ENCODE measurements at places on chromosomes 12 and 14. TPM values are rescaled to one million over a fixed set of nuclear protein-coding genes. Genes with fewer than 3 reads are reported as not detected.
A peak's percentile ranks its signal among the peaks of the same experiment; 100 is the strongest.

Gene FOXG1
- polyA plus RNA-seq: 0.01 TPM

Gene COCH
- 0.27 TPM for polyA plus RNA-seq

Gene C14orf180
- polyA plus RNA-seq: not detected

Gene FOXN3
- polyA plus RNA-seq: 33.3 TPM

Gene ABCD2
- 0.14 TPM for polyA plus RNA-seq

Gene IFNG
- polyA plus RNA-seq: not detected

Gene RCOR1
- 18.7 TPM for polyA plus RNA-seq

Gene SLC10A1
- not detected for polyA plus RNA-seq

DNA sequence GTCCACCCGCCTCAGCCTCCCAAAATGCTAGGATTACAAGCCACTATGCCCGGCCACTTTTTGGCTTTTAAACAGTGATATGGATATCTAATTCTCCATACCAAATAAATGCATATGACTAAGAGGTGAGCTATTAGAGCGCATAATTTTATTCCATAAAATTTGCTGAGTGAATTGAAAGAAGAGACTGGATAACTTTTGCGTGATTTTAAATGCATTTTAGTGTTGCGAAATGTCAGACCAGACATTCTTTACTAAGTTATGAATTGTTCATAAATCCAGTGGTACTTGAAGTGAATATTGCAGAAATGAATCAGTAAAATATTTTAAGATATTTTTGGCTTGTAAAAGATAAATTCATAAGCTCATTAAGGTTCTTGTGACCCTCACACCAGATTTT lies 50.9 kb upstream of the DIP2B start:
- peak; percentile 5 for DNase-seq
- no peaks in the 10 kb centered on the region for H3K27me3 ChIP-seq
- no peak overlapping the region for H3K27ac ChIP-seq
- no peak overlapping the region for H3K4me3 ChIP-seq
- H3K36me3 ChIP-seq: peaks cover 2% of the 10 kb centered on the region

GRCh38 chr12:105292705-105293104 lies 37.8 kb upstream of the C12orf75 start:
- H3K36me3 ChIP-seq: no peaks in the 10 kb centered on the region
- no peaks in the 10 kb centered on the region for H3K27me3 ChIP-seq
- H3K27ac ChIP-seq: no peak overlapping the region
- no peak overlapping the region for H3K4me3 ChIP-seq

DNA sequence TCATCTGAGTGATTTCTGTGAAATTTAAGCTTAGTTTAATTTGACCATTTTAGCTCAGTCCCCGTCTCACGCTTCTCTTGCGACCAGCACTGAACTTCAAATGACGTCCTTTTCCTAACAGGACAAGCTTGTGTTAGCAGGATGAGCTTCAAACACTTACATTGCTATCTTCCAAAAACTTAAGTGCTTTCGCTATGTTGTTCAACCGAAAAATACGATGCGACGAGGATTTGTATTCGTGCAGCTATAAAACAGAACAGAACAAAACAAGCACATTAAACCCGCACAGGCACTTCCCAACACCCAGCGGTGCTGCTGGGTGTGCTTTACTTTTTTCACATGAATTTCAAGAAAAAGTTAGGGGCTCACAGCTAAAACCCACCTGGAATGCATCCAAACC lies 64.2 kb upstream of the DICER1 start:
- H3K27ac ChIP-seq: no peak overlapping the region
- no peaks in the 10 kb centered on the region for H3K27me3 ChIP-seq
- H3K4me1 ChIP-seq: peaks cover 6% of the 10 kb centered on the region
- no peak for DNase-seq
- H3K36me3 ChIP-seq: no peaks in the 10 kb centered on the region

GRCh38 chr14:59918824-59919569 lies 947 bp upstream of the LRRC9 start:
- peak overlapping the region; percentile 30 for H3K4me3 ChIP-seq
- no peak overlapping the region for H3K27ac ChIP-seq
- H3K4me1 ChIP-seq: no peaks in the 10 kb centered on the region
- H3K27me3 ChIP-seq: peaks cover 11% of the 10 kb centered on the region
- H3K36me3 ChIP-seq: no peaks in the 10 kb centered on the region
- peak; percentile 45 for DNase-seq

GRCh38 chr12:21972055-21972454 lies 30.8 kb upstream of the ABCC9 start:
- no peaks in the 10 kb centered on the region for H3K4me1 ChIP-seq
- no peak overlapping the region for H3K27ac ChIP-seq
- no peak overlapping the region for H3K4me3 ChIP-seq
- no peaks in the 10 kb centered on the region for H3K36me3 ChIP-seq
- no peak for DNase-seq

DNA sequence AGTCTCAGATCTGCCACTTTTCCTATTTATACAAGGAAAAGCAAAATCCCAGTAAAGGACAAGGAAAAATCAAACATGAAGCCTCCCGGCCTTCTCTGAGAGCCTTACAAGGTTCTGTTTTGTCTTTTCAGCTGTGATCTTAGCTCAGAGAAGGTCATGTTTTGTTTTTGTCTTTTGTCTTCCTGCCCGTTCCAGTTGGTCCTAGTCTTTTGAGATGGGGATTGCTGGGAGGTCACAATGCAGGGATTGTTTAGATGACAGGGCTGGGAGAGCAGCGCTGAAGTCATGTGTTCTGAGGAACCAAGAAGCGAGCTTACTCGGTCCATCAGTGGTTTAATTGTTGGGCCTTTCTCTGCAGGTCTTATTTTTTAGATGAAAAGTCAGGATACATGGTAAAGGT lies 6.0 kb downstream of the PLEKHH1 start:
- H3K36me3 ChIP-seq: no peaks in the 10 kb centered on the region
- DNase-seq: no peak
- H3K4me3 ChIP-seq: no peak overlapping the region

- H3K4me3 ChIP-seq: no peak overlapping the region
- H3K27ac ChIP-seq: no peak overlapping the region
- H3K4me1 ChIP-seq: no peaks in the 10 kb centered on the region
- no peaks in the 10 kb centered on the region for H3K36me3 ChIP-seq
- H3K27me3 ChIP-seq: no peaks in the 10 kb centered on the region
These were observed 24.5 kb downstream of the PAPLN start for GRCh38 chr14:73261520-73262426.

DNA sequence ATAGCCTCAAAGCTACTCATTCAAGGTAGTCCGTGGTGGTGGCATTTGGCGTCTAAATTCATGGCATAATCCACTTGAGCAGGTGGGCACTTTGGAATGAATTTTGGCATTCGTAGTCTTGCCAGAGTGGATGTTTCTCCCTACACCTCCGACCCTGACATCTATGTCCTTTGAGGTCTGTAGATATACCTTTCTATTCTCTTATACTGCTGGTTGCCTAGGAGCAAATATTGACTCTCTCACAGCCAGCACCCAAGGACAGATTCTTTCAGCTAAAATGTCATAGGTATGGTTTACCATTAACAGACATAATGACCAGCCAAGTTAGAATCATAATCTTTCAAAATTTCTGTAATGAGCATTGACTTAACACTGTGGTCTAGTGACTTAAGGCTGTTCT lies 47.4 kb upstream of the FLRT2 start:
- H3K4me1 ChIP-seq: no peaks in the 10 kb centered on the region
- DNase-seq: no peak
- H3K4me3 ChIP-seq: no peak overlapping the region
- no peaks in the 10 kb centered on the region for H3K36me3 ChIP-seq
- H3K27me3 ChIP-seq: no peaks in the 10 kb centered on the region

- H3K4me3 ChIP-seq: peak overlapping the region; percentile 19
- peaks cover 11% of the 10 kb centered on the region for H3K4me1 ChIP-seq
- no peaks in the 10 kb centered on the region for H3K36me3 ChIP-seq
- DNase-seq: peak; percentile 37
These were observed 19.3 kb upstream of the PCNX1 start for GRCh38 chr14:70887737-70888499.

DNA sequence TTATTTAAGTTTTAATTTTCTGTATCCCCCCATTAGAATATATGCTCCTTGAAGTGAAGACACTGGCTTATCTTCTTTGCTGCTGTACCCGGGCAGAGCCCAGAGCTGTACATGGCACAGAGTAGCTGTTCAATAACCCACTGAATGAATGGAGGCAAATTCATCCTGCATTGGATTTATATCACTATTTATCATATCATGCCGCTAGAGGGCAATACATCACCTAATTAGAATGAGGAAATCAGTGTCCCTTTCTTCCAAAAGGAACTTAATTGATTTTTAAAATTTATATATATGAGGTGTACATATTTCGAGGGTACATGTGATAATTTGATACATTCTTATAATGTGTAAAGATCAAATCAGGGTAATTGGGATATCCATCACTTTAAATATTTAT lies 89.2 kb upstream of the TMEM260 start:
- DNase-seq: peak; percentile 24
- no peaks in the 10 kb centered on the region for H3K4me1 ChIP-seq

DNA sequence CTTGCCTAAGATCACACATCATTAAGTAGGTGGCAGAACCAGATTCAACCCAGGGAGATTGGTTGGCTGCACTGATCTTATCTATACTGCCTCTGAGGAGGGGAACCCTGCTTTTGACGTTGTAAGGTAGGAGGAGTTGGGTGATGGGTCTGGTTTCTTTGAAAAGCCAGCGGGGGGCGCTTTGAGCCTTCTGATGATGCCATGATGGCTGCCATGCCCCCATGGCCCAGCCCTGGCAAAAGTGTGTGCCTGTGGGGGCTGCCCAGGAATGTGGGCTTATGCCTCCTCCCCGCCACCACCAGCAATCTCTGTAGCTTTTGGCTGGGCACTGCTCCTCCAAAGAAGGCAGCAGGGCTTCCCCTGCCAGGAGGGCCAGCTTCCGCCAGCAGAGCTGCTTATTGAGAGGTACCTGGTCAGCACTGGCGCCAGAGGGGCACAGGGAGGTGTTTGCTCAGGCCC lies 224.3 kb downstream of the SLC41A2 start:
- no peaks in the 10 kb centered on the region for H3K27me3 ChIP-seq
- H3K4me1 ChIP-seq: peaks cover 9% of the 10 kb centered on the region
- H3K36me3 ChIP-seq: no peaks in the 10 kb centered on the region

- no peaks in the 10 kb centered on the region for H3K36me3 ChIP-seq
- no peak for DNase-seq
- H3K27ac ChIP-seq: peak overlapping the region; percentile 94
- no peaks in the 10 kb centered on the region for H3K27me3 ChIP-seq
- no peaks in the 10 kb centered on the region for H3K4me1 ChIP-seq
- H3K4me3 ChIP-seq: peak overlapping the region; percentile 93
These were observed 909 bp upstream of the ETFBKMT start for GRCh38 chr12:31658471-31659086.

DNA sequence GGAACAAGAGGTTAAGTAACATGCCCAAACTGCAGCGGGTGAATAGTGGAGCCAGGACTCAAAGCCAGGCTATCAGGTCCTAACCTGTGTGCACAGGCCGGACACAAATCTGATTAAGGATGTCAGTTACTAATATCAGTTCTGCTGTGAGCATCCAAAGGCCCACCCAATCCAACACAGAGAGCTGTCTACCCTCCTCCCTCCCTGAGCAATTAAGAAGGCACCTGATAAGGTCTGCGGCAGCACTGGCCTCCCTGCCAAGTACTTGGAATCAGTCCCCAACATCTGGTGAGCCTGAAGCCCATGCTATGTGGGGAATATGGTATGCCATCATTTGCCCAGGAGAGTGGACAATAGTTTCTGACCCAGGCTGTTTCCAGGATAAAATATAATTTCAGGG lies 3.9 kb downstream of the HEBP1 start:
- no peak overlapping the region for H3K4me3 ChIP-seq
- no peaks in the 10 kb centered on the region for H3K36me3 ChIP-seq
- no peak for DNase-seq
- no peak overlapping the region for H3K27ac ChIP-seq
- peaks cover 24% of the 10 kb centered on the region for H3K4me1 ChIP-seq

DNA sequence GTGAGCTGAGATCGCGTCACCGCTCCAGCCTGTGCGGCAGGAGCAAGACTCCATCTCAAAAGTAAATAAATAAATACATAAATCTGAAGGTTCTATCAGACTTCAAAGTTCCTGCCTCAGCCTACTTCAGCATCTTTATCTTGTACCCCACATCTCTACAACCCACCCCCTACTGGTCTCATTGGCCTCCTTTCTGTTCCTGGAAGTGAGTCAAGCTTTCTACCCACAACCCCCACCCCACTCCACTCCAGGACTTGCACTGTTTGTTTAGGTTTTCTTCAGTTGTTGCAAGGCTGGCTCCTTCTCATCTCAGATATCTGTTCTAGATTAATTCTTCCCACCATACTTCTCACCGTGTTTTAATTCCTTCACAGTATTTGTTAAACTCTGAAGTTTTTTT lies 714 bp upstream of the PSMC6 start:
- DNase-seq: peak; percentile 14
- H3K4me1 ChIP-seq: peaks cover 6% of the 10 kb centered on the region
- H3K36me3 ChIP-seq: peaks cover 3% of the 10 kb centered on the region
- peak overlapping the region; percentile 99 for H3K4me3 ChIP-seq

DNA sequence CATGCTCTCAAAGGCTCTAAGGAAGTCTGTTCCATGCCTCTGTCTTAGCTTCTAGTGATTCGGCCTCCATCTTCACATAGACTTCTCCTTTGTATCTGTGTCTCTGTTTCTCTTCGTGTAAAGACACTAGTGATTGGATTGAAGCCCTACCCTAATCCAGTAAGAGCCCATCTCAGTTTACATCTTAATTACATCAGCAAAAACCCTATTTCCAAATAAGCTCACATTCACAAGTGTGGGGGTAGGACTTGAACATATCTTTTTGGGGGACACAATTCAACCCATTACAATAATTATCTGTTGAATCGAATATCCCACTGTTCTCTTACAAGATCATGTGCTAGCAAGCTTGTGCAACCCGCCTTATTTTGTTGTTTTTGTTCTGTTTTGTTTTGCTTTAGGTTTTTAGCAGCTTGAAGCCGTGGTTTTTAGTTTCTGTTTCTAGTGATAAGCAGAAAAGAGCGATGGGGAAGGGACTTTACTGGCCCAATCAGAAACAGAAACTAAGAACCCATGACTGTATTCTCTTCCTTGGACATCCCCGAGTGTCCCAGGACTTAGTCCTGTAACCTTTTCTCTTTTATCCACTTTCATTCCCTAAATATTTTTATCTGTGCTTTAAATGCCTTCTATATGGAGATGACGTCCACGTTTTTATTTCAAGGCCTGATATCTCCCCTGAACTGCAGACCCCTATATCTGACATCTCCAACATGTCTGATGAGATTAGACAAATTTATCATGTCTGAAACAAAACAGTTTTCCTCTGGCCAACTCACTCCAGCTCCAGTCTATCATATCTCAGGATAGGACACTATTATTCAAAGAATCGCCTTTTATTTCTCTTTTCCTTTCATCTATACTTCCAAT lies 353.0 kb downstream of the CCDC91 start:
- no peak overlapping the region for H3K27ac ChIP-seq
- peak; percentile 17 for DNase-seq
- H3K27me3 ChIP-seq: no peaks in the 10 kb centered on the region
- no peaks in the 10 kb centered on the region for H3K4me1 ChIP-seq

- no peak overlapping the region for H3K4me3 ChIP-seq
- peaks cover 33% of the 10 kb centered on the region for H3K4me1 ChIP-seq
- no peak overlapping the region for H3K27ac ChIP-seq
- DNase-seq: no peak
These were observed 72.0 kb downstream of the NCOR2 start for GRCh38 chr12:124495194-124495983.
